ENCODE measurements at places on chromosomes 2 and 18.

GRCh38 chr2:67952066-67952465 is 110.7 kb downstream of the C1D start:
- DNase-seq = no peak

GRCh38 chr18:79438898-79439627 is 43.3 kb downstream of the NFATC1 start:
- DNase-seq = peak; percentile 33

DNA sequence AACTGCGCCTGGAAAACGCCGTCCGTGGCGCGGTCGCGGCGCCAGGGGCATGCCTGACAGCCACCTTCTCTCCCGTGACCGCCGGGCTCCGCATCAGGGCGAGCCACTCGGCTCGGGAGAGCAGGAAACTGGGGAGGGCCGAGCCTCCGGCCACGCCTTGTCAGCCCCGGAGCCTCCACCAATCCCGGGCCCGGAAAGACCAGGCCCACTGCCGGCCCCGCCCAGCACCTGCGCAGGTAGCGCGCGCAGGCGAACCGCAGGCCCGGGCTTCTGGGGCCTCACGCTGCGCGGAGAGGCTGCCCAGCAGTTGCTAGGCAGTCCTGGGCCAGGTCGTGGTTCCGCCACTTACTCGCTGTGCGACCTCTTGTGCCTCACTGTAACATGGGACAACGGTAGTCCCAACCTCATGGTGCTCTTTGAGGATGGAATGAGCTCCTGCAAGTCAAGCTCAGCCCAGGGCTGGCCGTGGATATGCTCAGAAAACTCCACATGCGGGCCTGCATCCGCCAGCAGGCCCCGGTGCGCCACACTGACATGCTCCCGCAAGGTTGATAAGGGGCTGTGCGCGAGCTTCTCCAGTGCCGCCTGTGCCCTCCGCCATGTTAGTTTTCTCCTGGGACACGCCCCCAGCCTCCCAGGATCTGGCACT is 97.1 kb downstream of the INHBB start:
- no peak for DNase-seq

- DNase-seq = peak; percentile 99
Observed at GRCh38 chr2:88691339-88692183, at the start of gene RPIA. RPIA (plus strand) TSS chr2:88691673; CDS start chr2:88691699, 26 bp downstream.

DNA sequence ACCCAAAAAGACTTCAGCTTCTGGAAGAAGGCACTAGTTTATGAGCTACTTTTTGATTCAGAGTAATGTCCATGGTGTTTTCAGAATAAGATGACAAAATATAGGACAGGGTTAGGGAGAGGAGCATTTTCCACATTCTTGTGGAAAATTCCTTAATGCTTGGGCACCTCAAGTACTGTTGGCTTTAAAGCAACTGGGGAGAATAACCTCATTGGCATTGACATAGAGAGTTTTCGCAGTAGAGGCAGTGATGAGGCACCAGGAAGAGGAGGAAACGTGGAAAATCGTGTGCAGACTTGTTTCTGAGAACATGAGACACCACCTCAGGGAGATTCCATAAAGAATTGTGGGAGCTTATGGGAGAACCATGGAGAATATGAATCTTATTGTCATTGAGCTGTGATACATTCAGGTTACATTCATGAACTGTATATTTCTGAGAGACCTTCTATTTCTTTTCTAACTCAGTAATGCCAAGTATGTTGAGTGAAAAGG is 929.0 kb upstream of the NRXN1 start:
- no peak for DNase-seq

DNA sequence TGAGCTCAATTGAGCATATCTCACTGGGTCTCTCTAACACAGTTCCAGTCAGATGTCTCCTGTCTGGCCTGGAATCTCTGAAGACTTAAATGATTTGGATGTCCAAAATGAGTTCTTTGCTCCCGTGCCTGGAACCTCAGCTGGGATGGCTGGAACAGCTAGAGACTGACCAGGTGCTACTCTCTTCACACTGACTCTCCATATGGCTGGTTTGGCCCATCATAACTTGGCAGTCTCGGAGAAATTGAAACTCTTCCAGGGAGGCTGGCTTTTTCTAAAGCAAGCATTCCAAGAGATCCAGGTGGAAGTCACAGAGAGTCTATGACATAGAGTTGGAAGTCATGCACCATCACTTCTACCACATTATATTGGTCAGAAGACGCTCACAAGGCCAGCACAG is 129.6 kb upstream of the NOL4 start:
- no peak for DNase-seq

DNA sequence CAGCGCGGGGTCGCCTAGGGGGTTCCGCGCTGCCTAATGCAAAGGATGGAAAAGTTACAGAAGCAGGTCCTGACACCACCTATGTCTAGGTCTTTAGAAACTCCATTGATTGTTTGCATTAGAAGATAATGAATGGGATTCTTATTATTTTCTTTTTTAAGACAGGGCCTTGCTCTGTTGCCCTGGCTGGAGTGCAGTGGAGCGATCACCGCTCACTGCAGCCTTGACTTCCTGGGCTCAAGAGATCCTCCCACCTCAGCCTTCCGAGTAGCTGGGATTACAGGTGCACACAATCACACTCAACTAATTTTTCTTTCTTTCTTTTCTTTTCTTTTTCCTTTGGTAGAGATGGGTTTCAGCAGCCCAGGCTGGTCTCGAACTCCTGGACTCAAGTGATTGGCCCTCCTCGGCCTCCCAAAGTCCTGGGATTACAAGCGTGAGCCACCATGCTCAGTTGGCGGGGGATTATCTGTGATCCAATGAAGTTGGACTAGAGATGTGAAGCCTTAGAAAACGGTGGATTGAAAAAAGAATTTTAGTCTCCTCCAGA is 761 bp upstream of the IDH1 start:
- no peak for DNase-seq

DNA sequence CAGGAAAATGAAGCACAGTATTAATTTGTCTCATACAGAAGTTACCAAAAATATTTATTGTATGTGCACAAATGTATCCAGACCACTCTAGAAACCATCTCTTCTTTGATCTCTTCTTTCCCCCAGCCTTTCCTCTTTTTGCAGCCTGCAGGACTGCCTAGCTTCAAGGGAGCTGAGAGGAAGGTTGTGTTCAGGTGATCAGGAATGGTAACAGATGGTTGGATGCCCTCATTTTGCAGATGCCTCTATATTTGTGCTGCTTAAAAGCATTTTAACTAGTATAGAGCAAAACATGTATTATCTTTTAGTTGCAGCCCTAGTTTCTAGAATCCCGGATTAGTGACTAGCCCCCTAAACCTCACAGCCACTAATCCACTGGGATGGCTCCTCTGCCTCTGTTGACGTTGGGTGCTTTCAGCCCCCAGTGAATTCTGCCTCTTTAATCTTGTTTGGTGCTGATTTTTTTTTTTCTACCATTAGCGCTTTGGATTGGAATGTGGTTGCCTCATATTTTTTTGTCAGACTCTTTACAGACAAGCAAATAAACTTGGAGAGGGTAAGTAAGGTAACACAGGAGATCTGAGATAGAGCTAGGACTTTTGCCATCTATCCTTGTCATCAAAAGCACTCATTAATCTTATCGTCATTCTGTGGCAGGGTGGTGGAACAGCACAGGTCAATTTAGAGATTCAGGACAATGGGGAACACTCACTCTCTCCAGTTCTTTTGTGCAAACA is 103.8 kb upstream of the NDUFV2 start:
- DNase-seq = no peak

- DNase-seq = no peak
Observed at GRCh38 chr18:58407649-58408407, 221.1 kb downstream of the ALPK2 start.

DNA sequence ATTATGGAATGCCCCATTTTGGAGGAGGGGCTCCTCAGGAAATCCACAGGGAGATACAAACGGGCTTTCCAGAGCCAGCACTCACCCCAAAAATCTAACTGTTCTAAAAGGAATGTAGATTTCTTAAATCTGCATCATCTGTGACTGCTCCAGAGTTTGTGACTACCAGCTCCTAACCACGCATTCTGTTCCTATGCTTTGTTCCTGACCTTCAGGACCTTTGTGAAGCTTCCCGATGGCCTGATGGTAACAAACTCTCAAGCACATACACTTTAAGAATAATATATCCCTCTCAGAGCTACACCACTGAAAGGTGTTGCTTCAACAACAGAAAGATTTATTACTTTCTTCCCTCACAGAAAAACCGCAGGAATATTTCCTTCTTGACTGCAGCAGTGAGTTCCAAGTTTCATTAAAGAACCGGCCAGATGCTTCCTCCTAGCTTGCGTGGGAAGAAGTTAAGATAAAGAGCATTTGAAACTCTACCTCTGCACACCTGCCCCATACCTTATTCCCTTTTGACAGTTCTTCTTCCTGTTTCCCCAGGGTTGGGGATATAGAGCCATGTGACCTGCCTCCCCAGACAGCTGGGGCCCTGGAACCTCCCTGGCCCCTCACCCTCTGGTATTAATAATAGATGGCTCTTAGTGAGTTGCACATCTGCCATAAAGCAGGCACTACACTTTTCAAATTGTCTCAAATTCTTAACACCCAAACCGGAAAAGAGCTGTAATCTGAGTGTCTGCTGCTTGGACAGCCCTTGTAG is 40.2 kb upstream of the EML4 start:
- no peak for DNase-seq

DNA sequence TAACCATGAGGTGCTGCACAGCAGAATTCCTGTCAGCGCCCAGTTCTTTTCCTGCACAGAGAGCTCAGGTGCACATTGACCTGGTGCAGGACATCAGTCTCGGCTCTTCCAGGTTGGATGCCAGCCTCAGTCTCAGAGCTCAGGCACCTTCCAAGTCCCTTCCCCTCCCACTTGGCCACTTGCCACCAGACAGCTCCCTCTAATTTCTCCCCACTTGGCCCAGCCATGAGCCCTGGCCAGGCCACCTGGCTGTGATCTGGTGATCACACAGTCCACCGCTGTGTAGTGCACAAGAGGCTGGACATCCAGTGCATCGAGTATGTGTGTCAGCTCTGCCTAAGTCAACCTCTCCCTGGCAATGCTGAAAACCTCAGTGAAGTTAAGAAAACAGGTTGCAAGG is 336.6 kb upstream of the MYT1L start:
- DNase-seq = no peak

DNA sequence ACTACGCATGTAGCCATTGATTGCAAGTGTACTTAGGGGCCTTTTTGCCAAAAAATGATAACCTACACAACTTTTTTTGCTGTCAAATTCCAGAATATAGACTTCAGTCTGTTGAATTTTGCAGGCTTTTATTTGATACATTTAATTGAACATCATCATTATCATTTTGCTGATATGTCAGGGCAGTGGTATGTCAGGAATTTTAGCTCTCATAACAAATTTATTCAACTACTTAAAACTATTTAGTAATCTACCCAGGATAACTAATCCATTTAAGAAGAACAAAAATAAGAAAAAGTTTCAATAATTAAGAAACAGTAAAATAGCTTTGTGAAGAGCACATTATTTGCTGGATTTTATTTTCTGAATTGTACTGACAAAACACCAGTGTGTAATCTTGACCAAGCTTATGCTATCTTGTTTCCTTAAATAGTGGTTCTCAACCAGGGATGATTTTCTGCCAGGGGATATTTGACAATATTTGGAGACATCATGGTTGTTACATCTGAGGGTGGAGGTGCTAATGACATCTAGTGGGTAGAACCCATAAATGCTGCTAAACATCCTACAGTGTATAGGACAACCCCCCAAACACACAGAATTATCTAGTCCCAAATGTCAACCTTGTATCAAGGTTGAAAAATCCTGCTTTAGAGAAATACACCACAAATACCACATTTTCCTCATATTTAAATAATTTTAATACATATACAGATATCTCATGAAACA is 12.1 kb upstream of the TTN start:
- DNase-seq = no peak

- DNase-seq = no peak
Observed at GRCh38 chr2:64857581-64858471, 131.4 kb upstream of the SLC1A4 start.

- DNase-seq = no peak
Observed at GRCh38 chr2:96528700-96529375, 7.7 kb upstream of the ARID5A start.

DNA sequence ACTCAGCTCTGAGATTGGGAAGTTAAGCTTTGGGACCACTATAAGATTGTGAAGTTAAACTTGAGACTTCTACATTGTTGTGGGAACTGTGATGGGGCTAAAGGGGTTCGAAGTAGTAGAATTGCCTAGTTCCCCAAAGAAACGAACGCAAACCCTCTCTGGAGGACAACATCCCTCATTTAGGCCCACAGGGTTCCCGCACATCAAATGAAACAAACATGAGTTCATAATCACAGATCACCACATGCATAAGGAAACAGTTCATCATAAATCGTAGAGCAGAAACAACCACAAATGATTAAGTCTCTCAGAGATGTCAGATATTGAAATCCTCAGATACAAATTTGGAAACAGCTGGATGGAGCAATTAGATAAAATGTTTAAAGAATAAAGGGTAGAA is 55.9 kb upstream of the HPCAL1 start:
- no peak for DNase-seq

DNA sequence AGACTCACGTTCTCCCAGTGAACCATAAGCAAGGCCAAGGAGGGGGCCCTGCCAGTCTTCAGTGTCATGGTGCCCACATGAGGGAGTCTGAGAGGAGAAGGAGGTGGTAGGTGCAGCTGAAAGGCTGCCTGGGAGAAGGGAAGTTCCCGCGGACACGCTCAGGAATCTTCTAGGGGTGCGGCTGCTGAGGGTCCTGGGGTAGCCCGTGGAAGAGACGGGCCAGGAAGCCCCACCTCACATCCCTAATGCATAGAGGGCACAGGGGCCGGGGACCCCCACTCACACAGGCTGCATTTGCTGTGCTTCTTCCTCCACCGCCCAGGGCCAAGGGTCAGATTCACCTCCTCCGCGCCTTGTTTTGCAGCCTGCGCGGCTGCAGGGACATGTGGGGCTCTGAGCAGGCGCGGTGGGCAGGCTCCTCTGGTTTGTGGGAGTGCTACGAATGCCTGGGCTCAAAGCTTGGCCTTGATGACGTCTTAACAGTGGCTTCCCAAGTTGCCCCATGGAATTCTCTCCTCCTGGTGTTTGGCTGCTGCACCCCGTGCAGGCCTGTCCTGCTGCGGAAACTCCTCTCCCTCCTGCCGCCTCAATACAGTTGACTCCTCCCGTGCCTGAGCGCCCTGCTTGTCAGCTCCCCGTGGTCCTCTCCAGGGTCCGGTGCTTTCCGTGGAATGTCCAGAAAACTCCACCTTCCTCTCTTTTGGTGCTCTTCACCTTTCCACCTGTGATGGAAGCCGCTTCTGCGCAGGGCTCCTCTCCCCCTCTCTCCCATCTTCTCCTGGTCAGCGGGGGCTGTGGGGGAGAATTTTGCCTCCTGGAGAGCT is 95.7 kb downstream of the VAPA start:
- DNase-seq = no peak

DNA sequence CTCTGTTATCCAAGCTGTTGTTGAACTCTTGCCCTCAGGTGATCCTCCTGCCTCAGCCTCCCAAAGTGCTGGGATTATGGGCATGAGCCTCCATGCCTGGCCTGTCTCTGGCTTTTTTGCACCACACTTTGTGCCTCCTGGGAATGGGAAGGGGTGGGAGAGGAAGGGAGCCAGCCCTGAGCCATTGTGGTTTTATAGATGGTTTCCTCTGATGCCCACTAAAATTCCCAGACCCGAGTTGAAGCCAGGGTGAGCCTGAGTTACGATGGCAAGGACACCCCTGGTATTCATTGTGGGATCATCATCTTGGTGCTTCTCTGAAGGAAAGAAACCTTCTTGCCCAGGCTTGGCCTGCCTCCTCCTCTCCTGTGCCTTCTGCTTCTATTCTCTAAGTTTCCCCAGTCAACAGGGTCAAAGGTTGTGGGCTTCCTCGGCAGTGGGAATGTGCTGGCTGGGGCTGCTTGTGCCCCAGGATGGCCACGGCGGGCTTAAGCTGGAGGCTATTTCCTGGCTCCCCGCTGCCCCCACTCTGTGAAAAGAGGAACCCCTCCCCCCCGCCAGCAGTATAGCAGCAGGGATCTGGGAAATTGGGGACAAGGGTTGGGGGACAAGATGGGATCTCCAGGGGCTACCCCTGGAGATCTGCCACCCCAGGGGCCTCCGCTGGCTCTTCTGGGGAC is 106.2 kb downstream of the STPG4 start:
- no peak for DNase-seq

All from stimulated activated CD4-positive, alpha-beta T cell treated with anti-CD3 and anti-CD28 coated beads, Interleukin-2, amount 100 ng/mL, for 4 hours (primary cell).